ENCODE measurements at places on chromosomes 11 and 22.

- DNase-seq = no peak
These were observed 356.3 kb downstream of the SOX6 start for GRCh38 chr11:16000065-16000464.

- no peak for DNase-seq
These were observed 495 bp upstream of the IFITM1 start for GRCh38 chr11:313304-313786.

DNA sequence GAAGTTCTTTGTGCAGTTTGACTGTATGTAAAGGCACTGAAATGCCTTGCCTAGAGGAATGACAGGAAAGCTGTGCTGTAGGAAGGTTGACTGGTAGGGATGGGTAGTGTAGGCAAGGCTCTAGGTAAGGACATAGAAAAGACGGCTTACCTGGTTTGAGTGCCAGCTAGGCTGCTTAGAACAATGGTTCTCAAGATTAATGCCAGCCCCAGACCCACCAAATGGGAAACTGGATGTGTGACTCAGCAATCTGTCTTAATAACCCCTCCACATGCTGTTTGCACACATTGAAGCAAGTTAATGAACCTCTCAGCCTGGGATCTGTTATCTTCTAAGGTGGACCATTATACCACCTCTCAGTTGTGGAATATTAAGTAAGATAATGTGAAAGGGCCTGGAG, 3.7 kb downstream of the RPS3 start:
- DNase-seq = no peak

- no peak for DNase-seq
These were observed 147.5 kb downstream of the PARVA start for GRCh38 chr11:12524865-12525264.

DNA sequence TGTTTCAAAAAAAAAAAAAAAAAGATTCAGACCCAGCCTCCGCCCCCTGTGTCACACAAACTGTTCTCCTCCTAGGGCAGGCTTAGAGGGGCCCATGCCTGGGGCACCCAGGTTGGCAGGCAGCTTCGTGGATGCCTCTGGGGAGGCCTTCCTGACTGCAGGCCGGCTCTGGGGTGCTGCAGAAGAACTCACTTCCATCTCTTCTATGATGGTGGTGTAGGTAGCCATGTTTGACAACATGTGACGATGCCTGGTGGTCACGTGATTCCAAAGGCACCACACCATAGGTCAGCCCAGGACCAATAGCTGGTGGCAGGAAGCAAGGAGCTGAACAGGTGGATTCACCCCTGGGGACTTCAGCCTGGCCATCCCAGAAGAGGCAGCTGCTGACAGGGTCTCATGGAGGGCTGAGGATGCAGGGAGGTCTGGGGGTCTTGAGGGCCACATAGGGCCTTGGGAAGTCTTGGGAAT, 24.1 kb upstream of the CELSR1 start:
- no peak for DNase-seq

GRCh38 chr11:18280438-18281045, 14.5 kb downstream of the SAA1 start:
- DNase-seq = no peak

DNA sequence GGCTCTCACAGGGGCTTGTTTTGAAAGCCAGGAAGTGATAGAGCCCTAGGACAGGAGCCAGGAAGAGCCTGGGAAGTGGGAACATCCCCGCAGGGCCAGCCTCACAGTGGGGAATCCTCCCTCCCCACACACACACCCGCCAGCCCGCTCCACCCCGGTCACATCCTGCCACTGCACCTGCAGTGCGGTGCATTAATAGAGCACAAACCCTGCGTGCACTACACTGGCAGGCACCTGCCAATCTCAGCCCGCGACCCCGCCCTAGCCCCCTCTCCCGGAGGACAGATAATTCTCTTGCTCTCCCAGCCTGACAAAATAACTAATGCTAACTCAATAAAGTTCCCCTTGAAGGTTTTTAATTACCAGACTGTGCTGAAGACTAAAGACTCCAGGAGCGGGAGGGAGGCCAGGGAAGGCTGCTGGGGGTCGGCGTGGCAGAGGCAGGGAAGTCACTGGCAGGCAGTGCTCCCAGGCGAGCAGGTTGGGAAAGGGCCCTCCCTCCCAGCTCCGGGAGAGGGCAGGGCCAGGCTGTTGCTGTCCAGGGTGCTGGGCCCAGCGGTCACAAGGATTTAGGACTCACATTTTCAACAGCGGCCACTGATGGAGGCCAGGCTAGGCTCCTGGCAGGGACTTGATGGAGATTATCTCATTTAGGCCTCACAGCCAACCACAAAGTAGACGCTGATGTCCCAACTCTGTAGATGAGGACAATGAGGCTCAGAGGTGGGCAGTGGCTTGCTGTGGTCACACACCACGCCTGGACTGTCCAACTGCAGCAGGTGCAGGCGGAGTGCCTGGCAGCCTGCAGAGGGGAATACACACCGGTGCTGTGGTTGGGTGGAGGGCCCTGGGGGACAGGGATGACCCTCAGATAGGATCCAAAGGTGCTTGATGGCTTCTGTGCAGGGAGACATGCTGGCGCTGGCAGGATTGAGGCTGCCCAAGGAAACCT, 23.9 kb upstream of the TCF20 start:
- no peak for DNase-seq

DNA sequence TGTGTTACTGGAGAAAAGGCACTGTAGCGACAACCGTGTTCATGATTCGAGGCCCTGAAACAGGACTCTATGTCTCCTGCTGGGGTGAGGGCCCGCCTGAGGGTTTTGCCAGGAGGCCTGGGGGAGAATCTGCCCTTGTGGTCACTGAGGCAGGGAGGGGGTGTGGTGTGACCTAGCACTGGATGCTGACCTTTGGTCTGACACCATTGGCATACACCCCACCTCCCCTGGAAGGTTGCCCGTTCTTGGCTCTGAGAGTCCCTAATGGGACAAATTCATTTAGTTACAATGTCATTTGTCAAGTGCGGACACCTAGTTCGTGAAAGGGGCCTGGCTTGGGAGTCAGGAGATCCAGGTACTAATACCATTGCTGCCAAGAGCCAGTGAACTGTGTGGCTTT, 29.0 kb downstream of the NECTIN1 start:
- DNase-seq = no peak

DNA sequence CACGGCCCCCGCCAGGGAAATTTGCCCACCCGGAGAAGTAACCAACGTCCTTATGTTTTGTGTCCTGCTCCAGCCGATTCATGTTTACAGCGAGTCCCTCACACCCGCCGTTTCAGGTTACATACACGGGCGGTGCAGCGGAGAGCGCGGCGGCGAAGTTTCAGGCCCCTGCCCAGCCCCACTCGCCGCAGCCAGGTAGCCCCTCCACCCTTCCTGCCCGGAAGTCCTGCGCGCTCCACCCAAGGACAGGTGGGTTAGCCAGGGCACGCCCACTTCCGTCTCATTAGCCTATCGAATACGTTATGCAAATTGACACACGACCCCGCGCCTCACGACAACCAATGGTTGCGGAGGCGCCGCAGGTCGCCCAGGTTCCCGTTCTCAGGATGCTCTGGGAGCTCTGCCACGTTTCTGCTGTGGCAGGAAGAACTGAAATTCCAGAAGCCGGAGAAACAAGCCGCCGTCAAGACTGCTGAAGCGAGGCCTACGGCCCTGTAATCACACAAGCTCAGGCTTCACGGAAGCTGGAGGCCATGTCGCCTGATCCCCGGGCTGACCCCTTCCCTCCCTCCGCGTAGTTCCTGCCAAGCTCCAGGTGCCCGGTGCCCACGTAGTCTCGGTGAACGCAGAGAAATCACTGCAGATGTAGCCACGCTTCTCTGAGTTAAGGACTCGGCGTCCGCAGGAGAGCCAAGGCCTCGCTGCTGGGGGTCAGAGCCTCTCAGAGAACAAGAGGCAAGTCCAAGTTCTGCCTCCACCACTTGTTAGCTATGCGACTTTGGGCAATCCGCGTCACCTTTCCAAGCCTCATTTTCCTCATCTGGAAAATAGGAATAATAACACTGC, 22.4 kb upstream of the MYH9 start:
- peak; percentile 37 for DNase-seq

DNA sequence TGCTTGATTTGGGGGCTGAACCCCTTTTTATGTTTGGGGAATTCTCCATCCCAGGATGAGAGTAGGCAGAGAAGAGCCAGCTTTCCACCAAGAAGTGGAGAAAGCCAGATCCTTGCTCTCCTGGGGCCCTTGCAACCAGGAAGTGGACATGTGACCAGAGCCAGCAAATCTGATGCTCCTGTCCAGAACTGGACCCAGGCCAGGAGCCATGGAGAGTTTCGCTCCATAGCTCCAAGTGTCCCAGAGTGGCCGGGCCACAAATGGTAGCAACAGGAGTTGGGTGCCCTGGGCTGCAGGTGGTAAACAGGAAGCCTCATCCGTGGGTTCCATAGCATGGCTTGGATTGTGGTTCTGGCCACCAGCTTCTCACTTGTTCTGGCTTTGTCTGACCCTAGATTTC, 93.9 kb upstream of the CD82 start:
- DNase-seq = no peak

- DNase-seq = no peak
These were observed 233.3 kb downstream of the CTTN start for GRCh38 chr11:70631624-70632047.

DNA sequence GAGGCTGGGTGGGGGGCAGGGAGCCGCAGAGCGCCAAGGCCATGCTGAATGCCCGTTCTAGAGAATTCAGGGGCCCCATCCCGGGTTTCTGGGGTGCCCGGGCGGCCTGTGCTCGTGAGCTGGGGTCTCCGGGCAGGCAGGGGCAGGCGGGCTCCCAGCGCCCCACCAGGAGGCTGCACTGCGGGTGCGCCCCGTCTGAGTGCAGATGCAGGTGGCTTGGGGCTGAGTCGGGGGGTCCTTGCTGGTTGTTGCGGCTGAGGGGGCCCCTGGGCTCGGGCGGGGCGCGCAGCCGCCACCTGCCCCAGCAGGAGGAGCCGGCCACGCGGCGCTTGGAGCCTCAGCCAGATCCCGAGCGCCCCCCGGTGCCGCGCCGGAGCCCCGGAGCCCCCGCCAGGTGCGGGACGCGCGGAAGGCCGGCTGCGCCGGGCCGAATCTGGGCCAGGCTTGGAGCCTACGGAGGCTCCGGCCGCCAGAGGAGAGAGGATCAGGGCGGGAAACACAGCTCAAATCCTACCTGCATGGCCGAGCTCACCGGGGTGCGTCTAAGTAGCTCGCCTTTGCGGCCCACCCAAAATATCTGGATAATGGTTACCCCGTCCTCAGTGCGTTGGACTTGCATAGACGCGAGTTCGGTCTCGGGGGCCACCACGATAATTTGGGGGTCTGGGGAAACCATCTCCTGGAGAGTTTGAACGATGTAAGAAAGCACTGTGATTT, 590 bp upstream of the IGF2 start:
- DNase-seq = no peak

DNA sequence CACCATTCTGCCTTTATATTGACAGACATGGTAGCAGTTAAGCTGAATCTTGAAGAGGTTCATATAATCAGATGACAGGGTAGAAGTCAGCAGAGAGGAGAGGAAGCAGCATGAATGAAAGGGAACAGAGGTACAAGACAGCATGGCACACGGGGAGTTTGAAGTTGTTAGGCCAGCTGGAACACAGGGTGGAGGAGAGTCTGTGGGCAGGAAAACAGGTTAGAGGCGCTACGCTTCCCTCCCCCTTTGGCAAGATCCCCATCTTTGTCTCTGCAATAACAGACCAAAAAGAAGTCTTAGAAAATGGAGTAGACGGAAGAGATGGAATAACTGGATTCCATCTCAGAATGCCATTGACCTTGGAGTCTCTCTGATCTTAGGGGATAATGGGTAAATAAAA, 20.0 kb upstream of the NDUFC2 start:
- DNase-seq = no peak

- DNase-seq = peak; percentile 13
These were observed 46.4 kb downstream of the EIF3F start for GRCh38 chr11:8033305-8034105.

DNA sequence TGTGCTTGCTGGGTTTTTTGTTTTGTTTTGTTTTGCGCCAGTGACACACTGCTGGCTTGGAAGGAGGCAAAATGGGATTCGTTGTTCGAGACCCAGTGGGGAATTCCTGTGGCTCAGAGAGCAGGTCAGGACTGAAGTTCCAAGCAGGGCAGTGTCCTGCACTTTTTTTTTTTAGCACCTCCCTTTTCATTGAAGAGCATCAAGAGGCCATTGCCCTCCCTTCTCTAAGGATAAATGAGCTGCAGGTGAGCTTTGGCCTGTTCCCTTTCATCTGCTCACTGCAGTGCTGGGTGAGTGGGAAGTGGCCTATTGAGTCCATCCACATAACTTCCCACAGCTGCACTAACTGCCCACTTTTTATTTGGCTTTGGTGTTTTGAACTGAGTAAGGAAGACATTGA, 87.8 kb downstream of the ARHGAP42 start:
- DNase-seq = no peak

DNA sequence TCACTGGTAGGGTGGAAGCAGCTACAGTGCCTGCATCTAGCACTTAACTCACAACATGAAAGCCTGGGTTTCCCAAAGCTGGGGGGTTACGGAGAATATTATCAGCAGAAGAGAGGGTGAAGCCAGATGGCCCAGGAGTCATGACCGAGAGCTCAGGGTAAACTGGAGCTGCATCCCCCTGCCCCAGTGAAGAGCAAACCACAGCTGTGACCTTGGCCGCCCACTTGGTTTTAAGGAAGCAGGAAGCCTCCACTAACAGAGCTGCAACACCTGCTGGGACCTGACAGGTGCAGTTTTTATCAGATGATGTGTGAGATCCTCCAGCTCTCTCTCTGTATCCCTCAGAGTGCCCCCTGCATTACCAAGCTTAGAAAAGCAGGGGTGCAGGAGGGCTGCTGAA, 20.9 kb downstream of the TCP11L1 start:
- DNase-seq = no peak

GRCh38 chr11:104594228-104594958, 303.9 kb downstream of the CASP12 start:
- DNase-seq = no peak

DNA sequence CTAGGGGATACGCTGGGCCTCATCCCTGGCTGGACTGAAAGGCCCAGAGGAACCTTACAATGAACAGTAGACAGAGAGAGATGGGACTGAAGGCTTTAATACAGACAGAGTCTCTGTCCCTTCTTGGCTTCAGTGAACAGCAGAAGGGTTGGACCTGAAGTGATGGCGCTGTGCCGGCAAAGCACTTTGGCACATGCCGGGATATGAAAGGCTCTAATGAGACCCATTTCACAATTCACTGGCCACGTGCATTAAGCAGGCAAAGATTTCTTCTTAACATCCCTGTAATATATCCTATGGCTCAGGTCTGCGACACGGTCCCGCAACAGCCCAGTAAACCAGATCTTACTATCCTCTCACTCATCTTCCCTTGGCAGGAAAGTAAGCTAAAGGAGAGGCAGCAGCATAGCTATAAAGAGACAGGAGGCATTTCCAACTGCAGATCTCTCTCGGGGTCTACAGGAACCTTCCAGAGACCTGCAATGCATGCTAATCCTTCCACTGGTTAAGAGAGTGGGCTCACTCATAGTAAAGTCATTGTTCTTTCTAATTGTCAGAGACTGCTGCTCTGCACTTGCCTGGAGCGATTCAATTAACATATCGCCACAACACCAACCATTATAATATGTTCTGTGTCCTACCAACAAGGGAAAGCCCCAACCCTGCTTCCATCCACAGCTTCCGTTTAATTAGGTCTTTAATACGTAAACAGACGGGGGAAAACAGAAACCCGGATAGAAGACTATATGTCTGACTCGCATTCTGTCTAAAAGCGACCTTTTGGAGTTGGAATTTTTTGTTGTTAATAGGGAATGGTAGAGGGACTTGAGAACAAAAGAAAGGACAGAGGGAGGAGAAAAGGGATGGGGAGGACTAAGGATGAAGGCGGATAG, 1179.0 kb downstream of the LRRC4C start:
- DNase-seq = no peak

GRCh38 chr11:6663794-6664469, 8.3 kb upstream of the DCHS1 start:
- no peak for DNase-seq
